ENCODE measurements at places on chromosomes 5 and 9. TPM values are rescaled to one million over a fixed set of nuclear protein-coding genes. Genes with fewer than 3 reads are reported as not detected.

- no peak for DNase-seq
Observed at GRCh38 chr9:69637817-69638200, 34.4 kb downstream of the APBA1 start.

GRCh38 chr9:38621434-38622287 lies 1.3 kb upstream of the ANKRD18A start:
- DNase-seq: no peak

DNA sequence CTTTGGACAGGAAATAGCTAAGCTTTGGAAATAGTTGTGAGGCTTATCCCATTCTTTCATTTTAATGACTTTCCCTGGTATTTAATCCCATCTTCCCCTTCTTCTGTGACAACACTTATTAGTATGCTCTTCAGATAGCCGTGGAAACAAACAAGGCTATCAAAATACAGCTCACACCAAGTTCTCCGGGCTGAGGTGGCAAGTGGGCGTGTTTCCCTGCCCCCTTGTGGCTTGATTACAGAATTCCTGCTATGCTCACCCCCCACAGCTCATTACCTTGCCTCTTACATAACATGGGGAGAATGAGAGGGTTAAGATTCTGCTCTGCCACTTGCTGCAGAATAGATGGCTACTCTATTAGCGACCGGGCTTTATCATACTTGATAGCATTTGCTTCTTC lies 437.1 kb upstream of the TLE4 start:
- DNase-seq: no peak

DNA sequence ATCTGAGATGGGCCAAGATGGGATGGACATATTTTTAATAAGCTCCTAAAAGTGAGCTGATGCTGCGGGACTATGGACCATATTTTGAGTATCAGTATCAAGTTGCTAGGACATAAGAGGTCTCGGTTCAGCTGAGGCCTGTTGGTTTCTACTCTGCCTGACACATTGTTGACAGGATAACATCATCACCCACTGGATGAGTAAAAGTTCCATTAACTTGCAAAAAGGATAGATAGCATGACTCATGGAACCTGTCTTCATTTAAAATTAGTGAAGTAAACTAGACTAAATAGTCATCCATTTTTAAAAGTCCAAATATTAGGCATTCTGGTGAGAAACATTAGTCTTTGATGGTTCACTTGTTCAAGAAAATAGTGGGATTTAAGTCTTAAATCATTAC lies 33.3 kb downstream of the PARP8 start:
- DNase-seq: no peak

GRCh38 chr9:11821306-11821975 lies 871.7 kb upstream of the TYRP1 start:
- no peak for DNase-seq

DNA sequence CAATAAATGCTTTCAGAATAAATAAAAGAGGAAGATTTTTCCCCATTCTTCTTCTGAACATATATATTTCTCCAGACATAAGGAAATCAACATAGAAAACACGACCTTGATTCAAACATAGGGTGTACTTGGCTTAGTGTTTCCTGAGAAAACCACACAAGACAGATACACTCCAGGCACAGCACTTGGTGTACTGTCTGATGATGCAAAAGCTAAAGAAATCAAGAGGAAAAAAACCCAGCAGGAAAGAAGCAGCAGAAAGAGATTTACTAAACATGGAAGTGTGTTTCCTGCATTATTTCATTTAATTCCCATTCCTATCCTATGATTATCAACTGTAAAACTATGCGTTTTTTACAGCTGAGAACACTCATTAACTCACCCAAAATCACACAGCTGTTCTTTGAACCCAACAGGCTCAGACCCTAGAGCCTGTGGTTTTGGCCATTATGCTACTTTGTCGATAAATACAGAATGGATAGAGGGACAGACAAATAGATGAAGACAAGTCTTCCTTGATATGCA lies 46.1 kb downstream of the NIPAL4 start:
- no peak for DNase-seq

DNA sequence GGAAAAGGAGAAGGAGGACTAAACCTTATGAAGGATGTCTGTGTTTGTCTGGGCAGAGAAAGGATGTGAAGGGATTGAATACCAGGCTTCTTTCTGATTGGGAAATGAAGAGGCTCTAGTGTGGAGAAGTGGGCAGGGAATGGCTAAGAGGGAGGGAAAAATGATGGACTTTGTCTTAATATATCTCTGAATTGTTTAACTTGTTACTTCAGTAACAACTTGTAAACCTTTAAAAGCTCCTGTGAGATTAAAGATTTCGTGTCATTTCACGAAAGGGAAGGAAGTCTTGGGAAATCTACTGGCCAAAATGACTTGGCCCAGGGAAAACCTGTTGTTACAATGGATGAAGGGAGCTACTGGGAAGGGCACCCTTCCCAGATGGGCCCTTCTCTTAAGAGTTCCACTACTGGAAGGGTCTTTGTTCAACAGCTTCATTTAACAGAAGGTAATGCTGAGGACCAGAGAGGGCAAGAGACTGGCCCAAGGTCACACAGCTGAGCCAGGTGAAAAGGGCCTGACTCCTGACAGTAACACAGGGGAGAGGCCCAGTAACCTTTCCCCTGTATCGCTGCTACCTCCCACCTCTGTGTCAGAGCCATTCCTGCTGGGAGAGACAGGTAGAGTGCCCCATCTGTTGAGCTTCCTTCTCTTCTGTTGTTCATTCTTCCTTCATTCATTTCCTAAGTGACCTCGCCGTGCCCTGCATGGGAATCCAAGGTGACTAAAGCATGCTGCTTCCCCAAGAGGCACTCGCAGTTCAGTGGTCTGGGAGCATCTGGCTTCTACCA lies 5.1 kb upstream of the TCOF1 start:
- no peak for DNase-seq

DNA sequence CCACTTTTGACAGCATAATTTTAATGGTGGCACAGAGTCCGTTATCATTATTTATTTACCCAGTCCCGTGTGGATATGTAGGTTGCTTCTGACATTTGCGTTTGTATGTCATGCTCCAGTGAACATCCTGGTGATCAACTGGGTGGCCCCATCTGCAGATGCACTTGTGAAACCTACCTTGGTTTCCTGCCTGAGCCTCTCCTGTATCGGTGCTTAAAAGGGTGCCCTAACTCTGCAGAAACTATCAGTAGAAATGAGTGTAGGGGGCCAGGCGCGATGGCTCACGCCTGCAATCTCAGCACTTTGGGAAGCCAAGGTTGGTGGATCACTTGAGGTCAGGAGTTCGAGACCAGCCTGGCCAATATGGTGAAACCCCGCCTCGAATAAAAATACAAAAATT lies 92.1 kb upstream of the IER5L start:
- no peak for DNase-seq

DNA sequence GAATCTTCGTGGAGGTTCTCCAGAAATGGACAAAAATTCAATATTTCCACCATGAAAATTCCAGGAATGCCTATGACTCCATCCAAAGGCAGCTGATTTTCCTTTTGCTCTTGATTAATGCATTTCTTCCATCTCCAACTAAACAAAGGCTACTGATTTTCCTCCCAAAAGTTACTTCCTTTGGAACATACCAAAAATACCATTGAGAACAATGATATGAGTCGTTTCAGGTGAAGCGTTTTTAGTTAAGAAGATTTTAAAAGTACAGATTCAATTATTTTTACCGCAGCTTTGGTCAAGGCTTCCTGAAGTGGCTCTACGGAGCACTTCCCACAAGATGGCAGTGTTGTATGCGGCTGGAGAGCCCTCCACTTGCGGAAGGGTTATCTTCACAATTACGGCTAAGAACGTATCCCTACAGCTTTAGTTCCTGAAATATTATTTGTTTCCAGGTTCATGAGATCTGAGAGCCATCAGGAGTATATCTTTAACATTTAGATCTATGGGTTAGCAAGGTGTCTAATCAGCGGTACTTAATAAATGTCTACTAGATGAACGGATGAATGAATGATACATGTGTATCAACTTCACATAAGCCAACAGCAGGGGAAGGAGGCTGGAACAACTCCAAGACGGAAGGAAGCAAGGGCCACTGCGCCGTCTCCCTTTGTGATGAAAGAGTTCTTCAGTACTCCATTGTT lies 35.9 kb upstream of the ARSB start:
- peak; percentile 73 for DNase-seq

DNA sequence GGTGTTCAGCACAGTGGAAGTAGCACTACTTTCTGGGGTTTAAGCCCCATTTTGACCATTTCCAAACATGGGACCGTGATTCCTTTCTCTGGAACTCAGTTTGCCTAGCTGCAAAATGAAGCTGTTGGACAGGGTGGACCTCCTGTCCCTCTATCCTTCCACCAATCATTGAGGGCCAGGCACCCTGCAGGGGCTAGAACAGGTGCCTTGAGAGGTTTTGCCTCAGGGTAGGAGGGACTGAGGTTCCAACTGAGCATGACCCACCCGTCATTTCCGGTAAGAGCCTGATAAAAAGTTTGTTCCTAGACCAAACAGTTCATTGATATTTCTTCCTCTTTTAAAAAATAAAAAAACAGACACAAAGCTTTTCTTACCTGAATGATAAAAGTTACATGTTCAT lies 116.5 kb downstream of the MVB12B start:
- DNase-seq: no peak

GRCh38 chr9:104104360-104104759 lies 10.3 kb downstream of the SMC2 start:
- no peak for DNase-seq

- peak; percentile 48 for DNase-seq
Observed at GRCh38 chr9:131854334-131854733, 114.5 kb upstream of the RAPGEF1 start.

DNA sequence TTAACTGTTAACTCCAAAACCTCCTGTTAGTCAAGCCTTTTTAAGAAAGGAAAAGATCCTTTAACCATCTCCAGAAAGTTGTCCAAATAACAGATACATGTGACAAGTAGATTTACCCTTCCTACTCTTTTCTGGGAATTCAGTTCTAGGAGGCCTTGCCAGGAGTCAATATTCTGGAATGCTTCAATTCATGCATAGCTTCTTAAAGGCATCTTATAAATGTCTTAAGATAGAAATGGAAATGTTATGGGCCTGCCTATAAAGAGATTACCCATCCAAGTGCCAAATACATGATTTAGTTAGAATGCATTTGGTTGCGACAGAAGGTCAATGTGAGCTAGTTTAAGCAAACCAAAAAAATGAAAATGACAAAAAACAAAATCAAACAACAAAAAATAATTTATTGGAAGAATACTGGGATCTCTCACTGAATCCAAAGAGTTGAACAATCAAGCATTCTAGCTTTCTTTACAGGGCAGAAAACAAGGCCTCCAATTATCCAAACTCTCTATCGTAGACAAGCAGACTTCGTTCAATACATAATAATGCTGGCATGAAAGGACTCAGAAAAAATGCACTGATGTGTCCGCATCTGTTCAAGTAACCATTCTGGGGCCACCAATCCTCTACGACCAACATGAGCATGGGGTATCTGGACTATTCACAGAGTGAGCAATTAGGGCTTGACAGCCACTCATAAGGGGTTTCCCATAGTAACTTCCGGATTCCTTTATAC lies 188.6 kb downstream of the CTNND2 start:
- no peak for DNase-seq

DNA sequence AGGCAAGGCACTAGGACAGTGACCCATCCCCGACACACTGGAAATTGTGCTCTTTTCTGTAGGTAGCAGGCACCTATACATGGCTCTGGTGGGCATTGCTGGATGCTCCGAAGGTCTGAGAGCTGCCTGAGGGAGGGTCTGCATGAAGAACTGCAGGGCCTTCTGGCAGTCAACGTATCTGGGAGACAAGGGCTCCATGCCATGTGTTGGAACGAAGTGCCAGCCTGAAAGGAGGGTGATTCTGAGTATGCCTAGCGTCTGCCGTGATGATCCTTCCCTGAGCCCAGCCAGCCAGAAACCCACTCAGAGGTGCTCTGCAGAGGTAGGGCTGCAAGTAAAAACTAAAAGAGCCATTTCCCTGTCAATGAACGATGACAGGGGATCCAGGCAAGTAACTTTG lies 453.2 kb downstream of the MED10 start:
- DNase-seq: no peak

GRCh38 chr9:25876248-25876647 lies 198.0 kb upstream of the TUSC1 start:
- DNase-seq: no peak

DNA sequence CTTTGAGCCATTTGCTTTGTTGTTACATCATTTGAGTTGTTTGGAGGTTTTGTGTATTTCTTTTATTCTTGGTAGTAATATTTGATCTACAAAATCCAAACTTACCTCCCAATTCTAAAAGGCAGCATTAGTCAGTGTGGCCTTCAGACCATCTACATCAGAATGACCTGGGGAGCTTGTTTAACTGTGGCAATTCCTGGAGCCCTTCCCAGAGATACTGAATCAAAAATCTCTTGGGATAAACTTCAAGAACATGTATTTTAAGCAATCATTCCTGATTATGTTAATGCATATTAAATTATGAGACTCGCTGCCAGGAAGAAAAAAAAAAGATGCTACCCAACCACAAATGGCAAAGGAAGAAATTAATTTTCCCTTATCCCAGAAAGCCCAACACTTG lies 268.9 kb upstream of the PDE4D start:
- DNase-seq: no peak

GRCh38 chr5:151741678-151742423 lies 16.6 kb downstream of the ATOX1 start:
- DNase-seq: no peak

DNA sequence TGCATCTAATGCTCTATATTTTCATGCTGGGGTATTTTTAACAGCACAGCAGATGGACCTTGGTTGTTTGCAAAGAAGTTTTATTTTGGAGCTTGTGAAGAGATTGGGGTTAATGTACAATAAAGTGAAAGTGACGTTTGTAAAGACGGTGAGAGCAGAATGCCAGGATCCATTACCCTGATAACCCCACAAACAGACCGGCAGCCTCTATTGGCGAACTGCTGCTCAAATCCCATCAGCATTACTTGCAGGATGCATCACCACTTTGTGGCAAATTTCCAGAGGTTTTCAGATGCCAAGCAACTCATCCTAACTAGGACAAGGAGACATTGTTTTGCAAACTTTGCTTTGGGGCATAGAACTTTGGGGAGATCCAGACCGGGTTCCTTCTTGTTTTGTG lies 383.3 kb upstream of the ZNF462 start:
- DNase-seq: no peak

- DNase-seq: peak; percentile 48
Observed at GRCh38 chr5:179819296-179820126, 1.2 kb upstream of the SQSTM1 start.

DNA sequence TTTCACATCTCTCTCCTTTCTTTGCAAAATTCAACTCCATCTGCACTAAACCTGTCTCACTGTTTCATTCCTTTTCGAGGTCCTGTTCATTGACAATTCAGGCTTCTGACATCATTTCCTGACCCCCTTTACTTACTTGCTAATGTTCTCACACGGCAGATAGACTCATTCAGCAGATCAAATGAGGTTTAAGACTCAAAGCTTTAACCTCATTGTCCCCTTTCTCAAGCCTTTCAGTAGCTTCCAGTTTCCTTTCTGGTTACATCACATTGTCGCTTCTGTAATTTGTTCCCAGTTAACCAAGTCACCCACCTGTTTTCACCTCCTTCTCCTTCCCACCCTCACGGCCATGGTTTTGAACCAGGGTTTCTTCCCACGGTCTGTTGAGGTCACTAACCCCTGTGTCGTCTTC lies 143.4 kb upstream of the OTULINL start:
- no peak for DNase-seq

The NR5A1 gene
- not detected for polyA plus RNA-seq

The SEMA5A gene
- 46.7 TPM for polyA plus RNA-seq

The PCDHB14 gene
- polyA plus RNA-seq: 5.4 TPM

The SAPCD2 gene
- 6.1 TPM for polyA plus RNA-seq

The MEGF9 gene
- polyA plus RNA-seq: 7.6 TPM

The NAIP gene
- 9.6 TPM for polyA plus RNA-seq

Data from muscle of arm (tissue), 14 donors.